ENCODE measurements at places on chromosomes 12 and 14. TPM values are rescaled to one million over a fixed set of nuclear protein-coding genes. Genes with fewer than 3 reads are reported as not detected.

DNA sequence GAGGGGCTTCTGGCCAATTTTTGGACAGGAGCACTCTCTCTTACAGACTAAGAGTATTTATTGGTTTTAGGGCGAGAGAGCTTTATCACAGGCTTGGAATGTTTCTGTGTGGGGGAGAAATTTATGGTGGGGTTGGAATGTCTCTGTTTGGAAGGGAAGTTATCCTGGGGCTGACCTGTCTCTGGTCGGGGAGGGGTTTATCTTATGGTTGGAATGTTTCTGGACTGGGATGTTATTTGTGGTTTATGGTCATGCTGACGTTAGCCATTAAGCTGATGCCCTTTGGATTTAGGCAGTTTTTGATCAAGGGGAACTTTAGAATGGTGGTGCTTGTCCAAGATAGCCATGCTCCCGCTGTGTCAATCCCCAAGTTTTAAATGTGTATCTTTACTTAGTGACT, 614.8 kb downstream of the DIO2 start:
- no peak overlapping the region for H3K27ac ChIP-seq
- H3K4me1 ChIP-seq, result no peaks in the 10 kb centered on the region
- DNase-seq, result no peak
- no peak overlapping the region for H3K4me3 ChIP-seq
- no peaks in the 10 kb centered on the region for H3K36me3 ChIP-seq

DNA sequence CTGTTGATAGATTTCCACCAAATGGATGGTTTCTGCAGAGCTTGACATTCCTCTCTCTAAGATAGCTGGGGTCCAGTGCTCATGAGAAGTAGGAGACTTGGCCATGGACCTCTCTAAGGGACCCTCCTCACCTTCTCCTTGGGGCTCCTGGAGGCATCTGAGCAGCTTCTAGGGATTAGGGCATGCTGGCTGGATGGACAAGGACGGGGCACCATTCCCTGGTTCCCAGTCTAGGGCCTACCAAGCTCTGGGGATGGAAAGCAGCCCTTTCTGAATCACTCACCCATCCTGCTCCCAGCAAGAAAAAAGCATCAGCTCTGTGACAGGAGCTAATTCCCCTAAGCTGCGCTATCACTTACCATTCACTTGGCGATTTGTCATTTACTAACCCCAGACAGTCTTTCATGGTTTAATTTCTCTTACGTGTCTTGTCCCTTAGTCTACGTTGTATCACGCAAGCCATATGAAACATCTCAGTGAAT, 39.5 kb downstream of the VWF start:
- peaks cover 6% of the 10 kb centered on the region for H3K4me1 ChIP-seq
- no peak overlapping the region for H3K27ac ChIP-seq
- no peaks in the 10 kb centered on the region for H3K27me3 ChIP-seq
- H3K36me3 ChIP-seq, result no peaks in the 10 kb centered on the region
- H3K4me3 ChIP-seq, result no peak overlapping the region

DNA sequence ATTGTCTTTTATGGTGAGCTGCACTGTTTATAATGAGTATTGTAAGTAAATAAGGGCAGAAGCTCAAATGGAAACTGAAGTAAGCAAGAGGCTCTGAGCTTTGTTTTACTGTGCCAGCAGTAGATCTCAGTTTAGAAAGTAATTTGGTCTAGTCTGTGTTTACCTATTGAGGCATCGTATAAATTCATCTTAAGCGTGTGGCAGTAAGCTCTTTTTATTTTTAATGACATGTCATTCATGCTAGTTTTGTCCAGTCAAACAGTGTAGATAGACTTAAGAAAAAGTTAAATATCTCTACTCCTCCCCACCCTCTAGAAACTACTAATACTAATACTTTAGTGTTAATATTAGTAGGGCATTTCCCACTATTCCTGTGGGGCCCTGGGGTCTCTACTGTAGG, 2.0 kb downstream of the ANO6 start:
- H3K4me3 ChIP-seq, result peak overlapping the region; percentile 91
- H3K4me1 ChIP-seq, result peaks cover 39% of the 10 kb centered on the region
- no peak overlapping the region for H3K27ac ChIP-seq

GRCh38 chr12:17992002-17992656, 97.9 kb downstream of the RERGL start:
- peak; percentile 1 for DNase-seq
- H3K4me3 ChIP-seq, result no peak overlapping the region
- H3K4me1 ChIP-seq, result no peaks in the 10 kb centered on the region
- H3K36me3 ChIP-seq, result no peaks in the 10 kb centered on the region
- H3K27ac ChIP-seq, result no peak overlapping the region

DNA sequence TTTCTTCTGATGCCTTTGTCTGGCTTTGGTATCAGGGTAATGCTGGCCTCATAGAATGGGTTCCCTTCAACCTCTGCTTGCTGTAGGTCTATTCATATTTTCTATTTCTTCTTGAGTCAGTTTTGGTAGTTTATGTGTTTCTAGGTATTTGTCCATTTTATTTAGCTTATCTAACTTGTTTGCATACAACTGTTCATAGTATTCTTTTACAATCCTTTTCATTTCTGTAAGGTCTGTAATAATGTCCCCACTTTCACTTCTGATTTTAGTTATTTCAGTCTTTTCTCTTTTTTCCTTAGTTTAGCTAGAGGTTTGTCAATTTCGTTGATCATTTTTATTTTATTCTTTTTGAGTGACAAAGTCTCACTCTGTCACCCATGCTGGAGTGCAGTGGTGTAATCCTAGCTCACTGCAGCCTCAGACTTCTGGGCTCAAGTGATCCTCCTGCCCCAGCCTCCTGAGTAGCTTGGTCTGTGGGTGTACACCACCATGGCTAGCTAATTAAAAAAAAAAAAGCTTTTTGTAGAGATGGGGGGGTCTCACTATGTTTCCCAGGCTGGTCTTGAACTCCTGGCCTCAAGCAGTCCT, 11.7 kb downstream of the TTLL5 start:
- no peak for DNase-seq
- no peak overlapping the region for H3K4me3 ChIP-seq
- H3K27ac ChIP-seq, result no peak overlapping the region
- H3K27me3 ChIP-seq, result no peaks in the 10 kb centered on the region

DNA sequence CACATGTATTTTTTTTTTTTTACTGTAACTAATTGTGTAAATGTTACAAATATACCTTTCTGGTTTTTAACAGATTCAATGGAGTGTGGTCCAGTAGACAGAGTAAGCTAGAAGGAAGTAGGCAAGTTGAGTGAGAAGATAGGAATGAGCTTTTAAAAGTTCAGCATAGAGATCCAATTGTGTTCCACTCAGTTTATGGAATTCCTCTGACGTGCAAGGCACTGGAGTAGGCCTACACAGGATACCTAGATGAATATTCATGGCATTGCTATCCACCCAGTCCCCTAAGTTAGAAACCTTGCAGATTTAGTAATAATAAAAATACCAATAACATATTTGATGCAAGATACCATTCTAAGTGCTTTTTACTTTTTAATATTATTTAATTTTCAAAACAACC, 225.6 kb upstream of the ARID2 start:
- H3K27ac ChIP-seq, result no peak overlapping the region
- no peaks in the 10 kb centered on the region for H3K36me3 ChIP-seq

- no peak for DNase-seq
- no peak overlapping the region for H3K4me3 ChIP-seq
- H3K4me1 ChIP-seq, result peaks cover 47% of the 10 kb centered on the region
- H3K27ac ChIP-seq, result no peak overlapping the region
Measured at GRCh38 chr14:73727166-73727565, 13.0 kb upstream of the PNMA1 start.

DNA sequence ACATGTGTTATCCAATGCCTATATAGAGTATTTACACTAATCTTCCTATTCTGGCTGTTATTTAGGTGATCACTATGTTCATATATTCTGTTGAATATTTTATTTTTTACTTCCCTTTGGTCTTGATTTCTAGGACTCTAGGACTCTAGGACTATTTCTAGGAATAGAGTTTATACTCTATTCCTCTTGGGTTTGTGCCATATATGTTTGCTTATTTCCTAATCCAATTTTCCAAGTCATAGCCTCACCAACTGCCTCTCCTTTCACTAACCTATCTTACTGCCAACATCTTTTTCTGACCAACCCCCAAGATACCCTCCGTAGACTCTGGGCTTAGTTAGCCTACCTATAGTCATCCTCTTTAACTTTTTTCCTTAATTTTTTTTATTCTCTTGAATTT, 28.5 kb downstream of the ARF6 start:
- H3K4me3 ChIP-seq, result no peak overlapping the region
- no peaks in the 10 kb centered on the region for H3K36me3 ChIP-seq
- no peaks in the 10 kb centered on the region for H3K27me3 ChIP-seq
- peak overlapping the region; percentile 15 for H3K27ac ChIP-seq
- peaks cover 19% of the 10 kb centered on the region for H3K4me1 ChIP-seq

GRCh38 chr12:107138990-107139389, 45.6 kb upstream of the CRY1 start:
- H3K27ac ChIP-seq, result no peak overlapping the region
- no peak overlapping the region for H3K4me3 ChIP-seq
- H3K4me1 ChIP-seq, result no peaks in the 10 kb centered on the region
- H3K27me3 ChIP-seq, result no peaks in the 10 kb centered on the region
- H3K36me3 ChIP-seq, result no peaks in the 10 kb centered on the region

DNA sequence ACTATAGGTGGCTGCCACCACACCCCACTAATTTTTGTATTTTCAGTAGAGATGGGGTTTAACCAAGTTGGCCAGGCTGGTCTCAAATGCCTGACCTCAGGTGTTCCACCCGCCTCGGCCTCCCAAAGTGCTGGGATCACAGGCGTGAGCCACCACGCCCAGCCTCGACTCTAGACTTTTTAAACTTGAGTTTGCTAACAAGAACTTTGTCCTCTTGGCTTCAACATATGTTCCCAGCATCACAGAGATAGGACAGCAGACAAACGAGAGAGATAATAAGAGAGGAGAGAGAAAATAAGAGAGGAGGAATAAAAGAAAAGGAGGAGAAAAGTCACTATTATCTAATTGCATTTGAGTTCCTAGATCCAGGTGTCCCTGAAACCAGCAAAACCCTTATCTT, 119.1 kb downstream of the CEP83 start:
- H3K27ac ChIP-seq, result no peak overlapping the region
- H3K4me1 ChIP-seq, result no peaks in the 10 kb centered on the region
- DNase-seq, result no peak
- peaks cover 34% of the 10 kb centered on the region for H3K36me3 ChIP-seq
- no peaks in the 10 kb centered on the region for H3K27me3 ChIP-seq

DNA sequence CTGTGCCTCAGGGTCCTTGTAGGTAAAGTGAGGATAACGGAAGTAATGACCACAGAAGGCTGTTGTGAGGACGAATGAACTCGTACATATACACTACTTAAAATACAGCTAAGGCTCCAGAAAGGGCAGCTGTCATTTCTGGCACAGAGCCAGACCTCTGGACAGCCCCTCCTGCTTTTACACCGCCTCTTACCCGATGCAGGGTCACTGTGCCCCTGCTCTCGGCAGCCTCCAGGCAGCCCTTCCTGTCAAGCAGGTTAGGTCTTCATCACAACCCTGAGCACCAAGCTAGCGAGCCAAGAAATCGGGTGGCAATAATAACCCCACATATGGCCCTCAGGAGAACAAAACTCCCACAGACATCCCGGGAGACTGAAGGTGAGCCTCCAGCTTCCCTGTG, 8.5 kb downstream of the TMEM229B start:
- no peak overlapping the region for H3K27ac ChIP-seq
- H3K4me1 ChIP-seq, result peaks cover 23% of the 10 kb centered on the region
- no peak for DNase-seq
- peaks cover 5% of the 10 kb centered on the region for H3K36me3 ChIP-seq

P2RX2 gene
- not detected for total RNA-seq

All from activated naive CD8-positive, alpha-beta T cell treated with anti-CD3 and anti-CD28 coated beads for 36 hours (primary cell).